Effector memory CD4-positive, alpha-beta T cell (primary cell): ENCODE measurements at places on chromosomes 3 and 15.

DNA sequence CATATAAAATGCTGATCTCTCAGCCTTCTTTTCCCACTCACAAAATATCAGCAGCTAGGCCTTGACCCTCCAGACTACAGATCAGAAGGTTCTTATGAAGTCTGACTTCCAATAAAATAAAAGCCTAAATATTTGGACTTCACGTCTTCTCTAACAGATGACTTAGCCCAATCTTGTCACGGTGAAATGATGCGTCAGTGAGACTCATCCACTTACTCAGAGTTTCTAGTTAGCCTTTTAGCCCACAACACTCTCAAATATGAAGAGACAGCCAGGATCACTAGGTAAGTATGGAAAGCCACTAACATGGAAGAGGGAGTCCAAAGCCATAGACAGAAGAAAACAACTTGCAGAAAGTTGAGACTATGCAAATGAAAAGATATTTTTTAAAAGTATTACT is 601.2 kb downstream of the PYDC2 start:
- no peak for DNase-seq

DNA sequence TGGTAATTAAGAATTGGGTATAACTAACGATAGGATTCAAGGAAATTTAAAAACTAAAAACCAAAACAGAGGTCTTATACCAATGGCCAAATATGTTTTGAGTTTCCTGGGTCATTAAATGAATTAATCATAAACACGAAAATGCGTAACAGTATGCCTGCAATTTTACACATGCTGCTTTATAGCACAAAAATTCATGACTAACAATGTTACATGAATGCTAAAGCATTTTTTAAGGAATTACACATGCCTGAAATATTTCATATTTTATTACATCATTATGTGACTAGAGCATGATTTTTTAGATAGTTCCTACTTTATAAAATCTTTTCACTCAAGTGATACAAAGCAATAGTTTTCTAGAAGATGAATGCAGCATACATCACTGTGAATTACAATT is 74.7 kb downstream of the ZNF148 start:
- no peak for DNase-seq

DNA sequence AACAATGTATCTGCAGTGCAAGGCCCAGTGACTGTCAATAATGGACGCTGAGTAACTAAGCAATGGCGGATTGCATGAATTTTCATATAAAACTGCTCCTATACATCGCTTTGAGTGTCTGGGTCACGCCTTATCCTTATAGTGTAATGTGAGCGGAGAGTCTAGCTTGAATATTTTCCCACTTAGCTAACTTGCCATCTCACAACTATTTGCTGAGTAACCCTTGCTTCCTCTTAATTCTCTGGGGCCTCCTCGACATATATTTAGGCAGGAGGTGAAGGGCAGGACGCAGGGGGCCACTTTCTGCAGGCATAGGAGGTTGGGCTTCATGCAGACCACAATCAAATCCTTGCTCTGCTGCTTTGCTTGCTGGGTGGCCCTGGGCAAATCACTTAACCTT is 24.0 kb downstream of the ST8SIA2 start:
- no peak for DNase-seq

- DNase-seq = no peak
These were observed 660.1 kb upstream of the CFAP20DC start for GRCh38 chr3:59709702-59710553.

GRCh38 chr3:49901366-49902339 is 2.0 kb downstream of the MST1R start:
- no peak for DNase-seq

- no peak for DNase-seq
These were observed 219.9 kb downstream of the NFKBIZ start for GRCh38 chr3:102069211-102069662.

GRCh38 chr3:99708207-99708745 is 69.9 kb downstream of the COL8A1 start:
- DNase-seq = no peak
